Right ventricle myocardium superior (tissue), 1 donor: ENCODE measurements at places on chromosomes 3 and 15.

- DNase-seq, result no peak
Observed at GRCh38 chr15:67799801-67800205, 25.5 kb upstream of the SKOR1 start.

DNA sequence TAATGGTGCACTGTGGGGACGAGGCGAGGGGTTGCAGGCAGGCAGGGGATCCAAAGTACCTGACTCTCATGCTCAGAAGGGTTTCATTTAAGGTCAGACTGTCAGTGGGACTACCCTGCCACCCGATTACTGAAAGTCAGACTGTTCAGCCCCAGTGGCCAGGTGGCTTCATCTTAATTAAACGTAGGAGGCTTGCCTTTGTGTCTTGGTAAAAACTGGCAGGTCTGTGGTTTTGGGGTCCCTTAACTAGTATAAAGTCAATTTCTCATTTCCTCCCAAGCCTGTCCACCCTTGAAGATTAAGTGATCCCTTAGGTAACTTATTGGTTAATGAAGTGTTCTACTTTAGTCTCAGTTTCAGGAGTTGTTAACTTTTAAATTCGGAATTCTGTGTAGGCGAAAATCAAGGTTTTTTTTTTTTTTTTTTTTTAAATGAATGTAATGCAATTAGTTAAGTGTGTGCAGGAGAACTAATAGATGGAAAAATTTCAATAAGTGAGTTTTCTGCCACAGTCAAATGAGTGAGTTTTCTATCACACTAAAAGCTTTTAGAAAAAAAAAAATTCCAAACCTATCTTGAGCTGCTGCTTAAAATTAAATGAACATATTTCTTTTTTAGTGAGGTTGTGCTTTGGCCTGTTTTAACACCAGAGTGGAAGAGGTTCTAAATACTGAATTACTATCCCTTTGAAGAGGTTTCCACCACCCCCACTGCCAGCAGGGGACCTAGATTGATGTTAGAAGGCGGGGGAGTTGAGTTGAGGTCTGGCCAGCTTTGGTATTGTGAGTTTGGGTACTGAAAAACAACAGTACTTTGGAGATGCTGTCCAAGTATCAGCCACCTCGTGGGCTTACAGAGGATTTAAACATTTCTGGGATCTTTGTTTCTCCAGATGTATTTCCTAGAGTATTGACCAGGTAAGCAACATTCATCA is 15.2 kb downstream of the ITPR1 start:
- no peak for DNase-seq

DNA sequence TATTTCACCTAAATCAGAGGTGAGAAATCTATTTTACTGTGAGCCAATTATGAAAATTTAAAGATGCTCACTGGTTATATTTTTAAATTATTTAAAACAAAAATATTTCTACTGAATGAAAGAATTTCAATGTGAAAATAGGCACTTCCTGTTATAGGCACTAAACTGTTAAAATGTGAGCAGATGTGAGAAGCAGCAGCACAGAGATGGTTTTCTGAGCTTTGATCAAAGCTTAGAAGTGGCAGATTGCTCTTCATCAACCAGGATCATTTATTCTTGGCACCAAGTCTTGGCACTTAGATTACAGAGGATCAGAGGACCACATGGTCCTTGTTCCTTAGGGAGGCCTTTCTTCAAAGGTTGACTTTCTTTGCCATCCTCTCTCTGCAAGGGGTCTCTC is 18.0 kb upstream of the TSC22D2 start:
- no peak for DNase-seq

DNA sequence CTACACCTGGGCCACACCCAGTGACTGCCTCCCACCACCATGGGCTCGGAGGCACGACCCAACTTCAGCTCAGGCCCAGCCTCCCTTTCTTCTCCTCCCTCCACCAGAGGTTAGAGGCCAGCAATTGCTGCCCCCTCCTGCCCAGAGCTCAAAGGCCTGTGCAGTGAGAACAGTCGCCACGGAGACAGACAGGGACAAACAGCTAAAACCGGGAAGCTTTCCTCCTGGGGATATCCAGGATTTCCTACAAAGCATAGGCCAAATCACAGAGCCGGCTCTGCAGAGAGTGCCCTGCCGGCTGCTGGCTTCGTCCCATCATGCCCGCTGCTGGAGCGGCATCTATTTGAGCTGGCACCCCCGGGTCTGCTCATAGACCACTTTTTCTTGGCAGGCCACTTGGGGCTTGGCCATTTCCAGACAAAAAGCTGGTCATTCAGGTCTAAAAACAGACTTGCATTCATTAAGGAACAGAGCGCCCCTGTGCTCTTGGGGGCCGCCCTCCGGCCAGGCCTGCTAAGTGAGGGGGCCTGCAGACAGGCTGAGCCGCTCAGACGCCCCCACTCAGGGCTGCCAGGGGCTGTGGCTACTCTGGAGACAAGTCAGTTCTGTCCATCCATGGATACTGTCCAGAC is 17.5 kb downstream of the GRAMD2A start:
- no peak for DNase-seq

DNA sequence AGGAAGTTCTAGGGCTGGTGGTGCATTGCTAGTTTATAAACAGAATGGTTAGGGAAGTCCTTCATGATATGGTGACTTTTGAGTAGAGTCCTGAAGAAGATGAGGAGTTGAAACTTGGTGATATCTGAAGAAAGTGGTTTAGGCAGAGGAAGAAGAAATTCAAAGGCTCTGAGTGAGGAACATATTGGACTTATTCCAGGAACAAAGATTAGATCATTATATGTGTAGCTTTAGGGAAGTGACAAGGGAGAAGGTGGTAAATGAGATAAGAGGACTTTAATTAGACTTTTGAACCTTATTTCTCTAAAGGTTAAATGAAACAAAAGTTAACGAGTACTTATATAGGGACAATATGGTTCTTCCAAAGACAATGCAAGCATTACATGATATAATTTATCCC is 286.7 kb downstream of the DOCK3 start:
- DNase-seq, result no peak

DNA sequence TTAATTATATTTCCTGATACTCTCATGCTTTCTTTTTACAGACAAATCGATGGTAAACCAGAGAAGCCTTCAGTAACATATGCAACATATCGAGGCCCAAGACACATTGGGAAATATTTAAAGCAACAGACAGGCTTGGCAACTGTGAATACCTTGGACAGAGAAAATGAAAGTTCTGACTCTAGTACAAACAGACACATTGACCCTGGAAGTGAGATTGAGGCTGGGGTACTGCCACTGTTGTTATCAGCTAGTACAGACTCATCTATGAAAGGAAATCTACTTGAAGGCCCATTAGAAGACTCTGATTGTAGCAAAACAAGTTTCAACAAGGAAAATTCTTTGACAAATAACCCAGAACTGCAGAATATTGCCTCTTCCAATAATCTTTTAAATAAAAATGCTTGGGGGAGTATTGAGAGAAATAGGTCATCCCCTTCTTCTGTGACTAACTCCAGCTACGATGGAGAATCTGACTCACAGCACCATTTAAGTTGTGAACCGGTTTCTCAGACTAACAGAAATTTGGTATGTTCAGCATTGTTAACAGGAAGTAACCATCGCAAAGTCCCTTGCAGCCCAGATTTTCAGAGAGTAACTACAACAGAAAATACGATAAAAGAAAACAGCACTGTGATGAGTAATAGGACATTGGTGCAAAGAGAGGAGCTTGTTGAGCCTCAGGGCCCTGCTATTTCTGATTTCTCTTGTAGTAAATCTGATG is 50.2 kb downstream of the CRYBG3 start:
- no peak for DNase-seq

DNA sequence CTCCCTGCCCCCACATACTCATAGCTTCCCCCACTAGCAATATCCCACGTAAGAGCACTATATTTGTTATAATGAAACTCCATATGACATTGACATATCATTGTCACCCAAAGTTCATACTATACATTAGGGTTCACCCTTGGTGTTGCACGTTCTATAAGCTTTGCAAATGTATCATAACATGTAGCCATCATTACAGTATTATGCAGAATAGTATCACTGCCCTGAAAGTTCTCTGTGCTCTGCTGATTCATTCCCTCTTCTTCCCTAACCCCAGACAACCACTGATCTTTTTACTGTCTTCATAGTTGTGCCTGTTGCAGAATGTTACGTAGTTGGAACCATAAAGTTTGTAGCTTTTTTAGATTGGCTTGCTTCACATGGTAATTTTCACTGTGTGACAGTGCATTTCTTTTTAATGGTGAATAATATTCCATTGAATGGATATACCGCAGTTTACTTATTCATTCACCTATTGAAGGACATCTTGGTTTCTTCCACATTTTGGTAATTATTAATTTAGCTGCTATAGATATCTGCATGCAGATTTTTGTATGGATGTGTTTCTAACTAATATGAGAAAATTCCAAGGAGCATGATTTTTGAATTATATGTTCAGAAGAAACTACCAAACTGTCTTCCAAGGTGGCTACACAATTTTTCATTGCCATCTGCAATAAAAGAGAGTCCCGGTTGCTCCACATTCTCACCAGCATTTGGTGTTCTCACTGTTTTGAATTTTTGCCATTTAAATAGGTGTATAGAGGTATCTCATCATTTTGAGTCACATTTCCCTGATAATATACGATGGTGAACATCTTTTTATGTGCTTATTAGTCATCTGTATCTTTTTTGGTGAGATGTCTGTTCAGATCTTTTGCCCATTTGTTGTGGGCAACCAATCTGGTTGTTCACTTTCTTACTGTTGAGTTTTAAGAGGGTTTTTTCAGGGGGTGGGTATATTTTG is 59.7 kb downstream of the CD200 start:
- no peak for DNase-seq

GRCh38 chr3:129010310-129010956 is 9.3 kb downstream of the EFCC1 start:
- no peak for DNase-seq

DNA sequence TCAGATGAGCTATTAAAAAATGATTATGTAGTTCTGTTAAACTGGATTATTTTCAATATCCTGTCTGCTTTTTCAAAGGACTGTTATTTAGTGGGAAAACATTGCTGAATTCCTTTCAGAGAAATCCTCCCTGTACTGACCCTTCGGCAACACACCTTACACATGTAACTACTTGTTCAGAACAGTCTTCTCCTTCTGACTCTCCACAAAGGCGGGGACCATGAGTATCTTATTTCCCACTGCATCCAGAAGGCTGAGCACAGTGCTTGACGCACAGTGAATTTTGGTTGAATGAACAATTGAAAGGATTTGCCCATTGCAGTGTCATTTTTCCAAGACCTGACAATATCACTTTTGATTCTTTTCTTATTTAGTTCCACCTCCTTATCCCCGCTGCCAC is 23.1 kb upstream of the CFAP161 start:
- DNase-seq, result no peak

GRCh38 chr15:73009066-73010056 is 42.9 kb upstream of the NEO1 start:
- DNase-seq, result no peak

DNA sequence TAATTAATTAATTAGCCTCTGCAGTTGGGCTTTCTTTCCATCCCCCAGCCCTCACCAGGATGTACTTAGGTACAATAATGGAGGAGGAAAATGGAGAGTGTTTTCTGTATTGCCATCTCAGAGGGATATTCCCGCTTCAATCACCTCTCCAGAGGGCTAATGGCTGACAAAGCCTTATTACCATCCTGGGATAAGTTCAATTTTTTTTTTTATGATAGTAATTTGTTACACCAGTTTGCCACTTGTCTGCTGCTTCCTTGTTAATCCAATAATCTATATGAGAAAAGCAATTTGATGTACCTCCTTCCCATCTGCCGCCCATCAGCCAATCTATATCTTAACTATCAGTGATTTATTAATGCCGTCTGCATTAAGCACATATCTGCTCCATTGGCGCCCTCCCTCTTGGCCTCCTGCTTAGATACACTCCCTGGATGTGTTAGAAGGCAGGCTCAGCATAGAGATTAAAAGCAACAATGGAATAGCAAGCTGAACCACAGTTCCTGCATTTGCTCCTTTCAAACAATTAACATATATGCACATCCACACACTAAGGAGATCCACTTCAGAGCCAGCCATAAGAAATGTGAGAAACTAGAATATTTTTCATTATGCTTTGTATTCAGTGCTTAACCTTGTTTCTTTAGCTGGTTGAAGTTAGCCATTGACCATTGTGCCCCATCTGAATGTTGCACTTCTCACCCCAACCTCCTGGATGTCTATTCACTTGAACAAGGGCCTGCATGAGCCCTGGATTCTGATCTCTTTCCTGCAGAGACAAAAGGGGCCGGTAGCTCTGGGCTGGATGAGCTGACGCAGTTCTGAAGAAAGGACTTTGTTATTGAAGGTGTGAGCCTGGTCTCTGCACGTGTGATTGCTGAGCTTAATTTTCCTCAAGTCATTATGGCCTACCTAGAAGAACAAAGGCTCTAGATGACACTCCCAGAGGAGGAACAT is 237.3 kb upstream of the GAP43 start:
- DNase-seq, result no peak

DNA sequence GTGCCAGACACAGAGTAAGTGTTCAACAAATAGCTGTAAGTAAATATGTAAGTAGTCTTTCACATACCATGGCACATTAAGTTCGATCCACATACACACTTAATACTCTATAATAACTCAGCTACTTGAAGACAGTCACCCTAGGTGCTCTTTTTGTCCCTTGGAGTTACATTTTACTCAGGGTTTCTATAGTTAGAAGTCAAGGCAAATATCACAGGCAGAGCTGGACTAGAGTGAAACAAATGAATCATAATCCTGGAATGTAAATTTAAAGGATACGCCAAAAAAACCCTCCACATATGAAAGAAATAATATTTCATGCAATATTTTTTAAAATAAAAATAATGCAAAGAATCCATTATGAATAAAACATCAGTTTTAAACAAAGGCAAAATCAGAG is 461.8 kb downstream of the MAGI1 start:
- no peak for DNase-seq

DNA sequence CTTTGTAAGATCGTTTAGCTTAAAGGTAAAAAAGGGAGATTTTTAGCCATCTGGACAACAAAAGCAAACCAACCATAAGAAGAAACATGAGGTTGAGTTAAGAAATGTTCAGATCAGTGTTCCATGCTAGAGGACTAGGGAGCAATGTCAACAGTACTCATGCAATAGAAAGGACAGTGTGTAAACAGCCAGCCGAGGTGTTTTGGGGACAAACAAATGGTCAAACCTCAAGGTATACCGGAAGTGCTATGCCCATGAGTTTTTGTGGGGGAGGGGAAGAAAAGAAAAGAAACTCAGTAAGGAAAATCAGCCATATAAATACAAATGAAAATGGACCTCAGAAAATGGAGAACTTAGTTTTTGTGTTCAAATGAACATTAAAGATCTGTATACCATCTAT is 289.5 kb upstream of the GRM7 start:
- DNase-seq, result no peak

DNA sequence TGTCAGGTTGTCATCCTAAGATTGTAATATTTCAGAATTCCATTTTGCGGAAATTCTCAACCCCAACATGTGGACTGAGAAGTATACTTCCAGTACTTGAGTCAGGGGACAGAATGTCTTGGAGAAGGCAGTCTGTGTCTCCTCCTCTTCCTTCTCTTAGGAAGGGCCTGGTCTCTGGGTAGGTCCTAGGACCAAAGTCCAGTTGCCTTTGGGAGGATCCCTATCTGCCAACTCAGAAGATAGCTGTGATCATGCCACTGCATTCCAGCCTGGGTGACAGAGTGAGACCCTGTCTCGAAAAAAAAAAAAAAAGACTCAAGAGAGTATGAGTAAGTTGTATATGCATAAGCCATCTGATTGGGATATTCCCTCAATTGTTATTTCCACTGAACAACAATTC is 23.9 kb upstream of the FAM3D start:
- no peak for DNase-seq
